ENCODE measurements at places on chromosomes 13 and 19. TPM values are rescaled to one million over a fixed set of nuclear protein-coding genes. Genes with fewer than 3 reads are reported as not detected.

DNA sequence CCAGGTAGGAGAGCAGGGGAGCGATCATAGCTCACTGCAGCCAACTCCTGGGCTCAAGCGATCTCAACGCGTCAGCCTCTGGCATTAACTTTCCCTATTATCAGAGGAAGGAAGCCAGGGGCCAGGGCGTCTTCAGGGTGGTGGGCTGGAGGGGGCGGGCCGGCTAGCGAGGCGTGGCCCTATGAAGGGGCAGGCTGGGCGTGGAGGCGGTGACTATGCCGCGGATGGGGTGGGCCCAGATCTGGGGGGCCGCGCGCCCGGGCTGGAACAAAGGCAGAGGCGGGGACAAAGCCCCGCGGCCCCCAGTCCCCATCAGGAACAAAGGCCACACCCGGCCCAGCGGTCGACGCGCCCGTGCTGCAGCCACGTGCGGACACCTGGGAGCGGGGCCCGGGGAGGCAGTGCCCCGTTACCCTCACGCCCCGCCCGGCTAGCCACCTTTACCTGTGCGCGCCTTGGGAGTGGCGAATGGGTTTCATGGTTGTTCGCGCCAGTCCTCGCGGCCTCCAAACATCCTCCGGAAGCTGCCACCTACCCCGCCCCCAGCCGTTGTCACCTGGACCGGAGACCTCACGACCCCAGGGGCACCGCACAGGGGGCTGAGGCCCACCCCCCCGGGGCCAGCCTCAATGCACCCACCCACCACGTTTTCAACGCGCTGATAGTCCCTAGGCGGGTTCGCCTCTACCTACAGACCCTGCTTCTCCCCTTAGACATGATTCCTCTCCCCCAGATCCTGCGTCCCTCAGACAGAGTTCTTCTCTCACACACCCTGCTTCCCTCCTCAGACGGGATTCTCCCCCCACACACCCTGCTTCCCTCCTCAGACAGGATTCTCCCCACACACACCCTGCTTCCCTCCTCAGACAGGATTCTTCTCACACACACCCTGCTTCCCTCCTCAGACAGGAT lies 5.4 kb upstream of the TRIM28 start:
- peaks cover 2% of the 10 kb centered on the region for H3K4me1 ChIP-seq
- H3K4me3 ChIP-seq, result no peak overlapping the region
- H3K36me3 ChIP-seq, result no peaks in the 10 kb centered on the region
- no peak overlapping the region for H3K27ac ChIP-seq
- H3K27me3 ChIP-seq, result no peaks in the 10 kb centered on the region
- no peak for DNase-seq

DNA sequence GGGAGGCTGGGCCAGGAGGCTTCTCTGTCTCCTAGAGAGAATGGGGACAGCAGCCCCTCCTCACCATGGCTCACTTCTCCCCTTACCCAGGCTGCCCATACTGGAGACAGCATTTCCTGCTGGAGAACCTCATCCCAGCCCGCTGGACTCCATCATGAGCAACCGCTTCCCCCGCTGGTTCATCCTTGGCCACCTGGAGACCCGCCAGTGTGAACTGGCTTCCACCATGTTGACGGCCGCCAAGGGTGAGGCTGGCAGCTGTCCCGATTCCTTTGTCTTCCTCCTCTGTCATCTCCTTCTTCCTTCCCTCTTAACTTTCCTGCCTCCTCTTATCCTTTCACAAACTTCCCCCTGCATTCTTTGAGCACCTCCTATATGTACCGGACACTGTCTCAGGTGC lies 28.0 kb downstream of the ZSWIM4 start:
- H3K36me3 ChIP-seq, result no peaks in the 10 kb centered on the region
- no peak for DNase-seq
- H3K4me1 ChIP-seq, result no peaks in the 10 kb centered on the region

DNA sequence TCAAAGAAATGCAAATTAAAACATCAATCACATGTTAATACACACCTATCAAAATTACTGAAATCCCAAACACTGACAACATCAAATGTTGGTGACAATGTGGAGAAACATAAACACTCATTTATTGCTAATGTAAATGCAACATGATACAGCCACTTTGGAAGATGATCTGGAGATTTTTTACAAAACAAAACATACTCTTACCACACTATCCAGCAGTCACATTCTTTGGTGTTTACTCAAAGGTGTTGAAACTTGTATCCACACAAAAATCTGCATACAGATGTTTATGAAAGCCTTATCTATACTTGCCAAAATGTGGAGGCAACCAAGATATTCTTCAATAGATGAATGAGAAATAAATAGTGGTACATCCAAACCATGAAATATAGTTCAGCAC lies 1219.5 kb upstream of the PCDH20 start:
- no peak overlapping the region for H3K27ac ChIP-seq
- no peaks in the 10 kb centered on the region for H3K27me3 ChIP-seq
- no peaks in the 10 kb centered on the region for H3K36me3 ChIP-seq
- H3K4me3 ChIP-seq, result no peak overlapping the region
- no peak for DNase-seq

ZNF888 gene
- 2.6 TPM for polyA plus RNA-seq

IZUMO2 gene
- not detected for polyA plus RNA-seq
